ENCODE measurements at places on chromosomes 3 and 15.

GRCh38 chr3:192915304-192915703 is 2.4 kb downstream of the MB21D2 start:
- DNase-seq: no peak

DNA sequence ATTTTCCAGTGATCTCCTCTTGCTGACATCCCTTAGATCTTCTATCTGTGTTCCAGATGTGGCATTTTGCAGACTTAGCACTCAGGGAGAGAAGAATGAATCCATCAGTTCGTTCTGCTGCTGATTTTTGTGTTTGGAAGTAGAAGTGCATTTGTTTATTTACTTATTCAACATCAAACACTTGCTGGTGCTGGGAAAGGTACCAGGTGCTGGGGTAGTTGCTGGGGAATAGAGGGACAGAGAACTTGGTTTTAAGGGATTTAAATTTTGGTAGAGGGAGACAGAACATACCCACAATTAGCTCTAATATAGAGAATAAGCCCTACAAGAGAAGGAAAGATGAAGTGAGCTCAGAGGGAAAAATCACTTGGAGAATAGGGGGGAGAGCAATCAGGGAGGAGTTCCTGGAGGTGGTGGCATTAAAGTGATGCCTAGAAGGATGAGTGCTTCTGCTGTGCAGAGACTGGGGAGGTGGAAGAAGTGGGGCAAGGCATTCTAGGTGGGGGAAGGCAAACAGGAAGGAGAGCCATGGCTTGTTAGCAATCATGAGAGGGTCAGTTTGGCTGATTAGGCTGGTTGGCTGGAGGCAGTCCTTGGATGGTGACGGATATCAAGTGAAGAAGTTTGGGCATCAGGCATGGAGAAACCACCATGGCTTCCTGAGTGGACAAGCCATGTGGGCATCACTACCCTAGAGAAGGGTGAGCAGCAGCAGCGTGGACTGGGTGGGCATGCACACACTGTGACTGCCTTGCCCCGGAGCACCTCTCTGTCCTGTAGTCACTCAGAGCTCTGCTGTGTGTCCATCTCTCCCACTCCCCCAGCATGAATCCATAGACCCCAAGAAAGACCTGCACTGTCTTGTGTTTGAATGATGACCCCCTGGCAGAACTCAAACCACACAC is 197.3 kb downstream of the OPA1 start:
- DNase-seq: no peak

DNA sequence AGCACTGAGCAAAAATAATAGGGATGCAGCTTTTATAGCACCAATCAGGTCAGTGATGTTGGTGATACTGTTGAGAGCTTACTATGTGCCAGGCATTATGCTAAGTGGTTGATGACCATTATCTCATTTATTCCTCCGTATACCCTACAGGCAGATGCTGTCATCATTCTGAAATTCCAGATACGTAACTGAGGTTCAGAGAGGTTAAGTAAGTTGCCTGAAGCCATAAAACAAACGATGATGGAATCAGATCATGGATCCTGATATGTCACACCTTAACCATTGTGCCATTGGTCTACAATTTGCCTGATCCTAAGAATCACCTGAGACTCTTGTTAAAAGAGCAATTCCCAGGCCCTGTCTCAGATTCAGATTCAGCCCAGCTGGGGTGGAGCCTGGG is 49.5 kb downstream of the ST6GAL1 start:
- DNase-seq: no peak

DNA sequence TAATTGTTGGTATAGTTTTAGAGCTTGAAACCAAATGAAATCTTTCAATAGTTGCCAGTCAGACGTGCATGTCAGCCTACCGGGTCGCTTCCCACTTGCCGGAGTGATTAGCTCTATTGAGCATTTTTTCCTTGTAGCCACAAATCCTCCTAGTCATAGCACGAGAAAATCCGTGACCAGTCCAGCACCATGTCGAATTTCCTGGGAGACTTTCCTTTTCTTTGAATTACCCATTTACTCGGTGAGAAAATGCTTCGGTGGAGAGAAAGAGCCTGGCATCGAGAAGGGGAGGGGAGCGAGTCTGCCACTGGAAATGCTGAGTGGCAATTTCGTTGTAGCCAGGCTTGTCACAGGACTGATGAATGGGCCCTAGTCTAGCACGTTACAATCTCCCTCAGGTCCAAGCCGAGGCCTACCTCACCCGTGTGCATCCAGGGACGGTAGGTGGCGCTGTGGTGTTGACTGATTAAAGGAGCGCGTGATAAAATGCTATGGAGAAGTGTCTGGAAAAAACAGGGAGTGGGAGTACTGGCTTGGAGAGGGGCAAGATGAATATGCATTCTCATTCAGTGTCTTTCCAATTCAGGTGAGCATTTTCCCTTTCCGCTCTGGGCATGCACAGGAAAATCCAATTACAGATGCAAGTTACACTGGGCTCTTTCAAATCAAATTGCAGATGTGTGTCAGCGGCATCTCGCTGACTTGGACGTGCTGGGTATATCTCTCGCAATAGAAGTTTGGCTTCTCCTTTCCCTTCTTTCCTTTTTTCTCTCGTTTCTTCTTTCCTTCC is 238.8 kb downstream of the EDEM1 start:
- peak; percentile 6 for DNase-seq

DNA sequence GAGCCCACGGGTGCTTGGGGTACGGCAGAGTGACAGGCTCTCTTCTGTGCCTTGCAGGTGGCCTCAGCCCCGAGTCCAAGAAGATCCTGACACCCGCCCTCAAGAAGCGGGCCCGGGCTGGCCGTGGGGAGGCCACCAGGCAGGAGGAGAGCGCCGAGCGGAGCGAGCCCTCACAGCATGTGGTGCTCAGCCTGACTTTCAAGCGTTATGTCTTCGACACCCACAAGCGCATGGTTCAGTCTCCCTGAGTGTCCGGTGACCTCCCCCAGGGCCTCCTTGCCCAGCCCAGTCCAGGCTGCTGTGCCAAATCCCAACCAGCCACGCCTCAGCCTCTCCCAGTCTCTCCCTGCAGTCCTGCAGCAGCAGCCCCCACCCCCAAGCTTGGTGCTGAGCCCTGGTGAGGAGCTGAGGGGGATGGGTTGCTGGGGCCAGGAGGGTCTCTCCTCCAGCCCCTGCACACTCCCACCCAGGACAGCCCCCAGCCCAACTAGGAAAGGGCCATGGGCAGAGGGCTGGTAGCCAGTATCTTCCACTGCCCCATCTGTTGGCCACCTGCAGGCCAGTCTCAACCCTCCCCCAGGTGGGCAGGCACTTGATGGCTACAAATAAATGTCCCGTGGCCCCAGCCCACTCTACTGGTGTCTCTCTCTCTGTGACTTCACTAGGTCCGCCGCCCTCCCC is 58.5 kb downstream of the DNAJB8 start:
- no peak for DNase-seq

GRCh38 chr3:119817583-119818363 is 35.9 kb downstream of the NR1I2 start:
- DNase-seq: no peak

- no peak for DNase-seq
These were observed 48.7 kb downstream of the NMNAT3 start for GRCh38 chr3:139629033-139629432.

DNA sequence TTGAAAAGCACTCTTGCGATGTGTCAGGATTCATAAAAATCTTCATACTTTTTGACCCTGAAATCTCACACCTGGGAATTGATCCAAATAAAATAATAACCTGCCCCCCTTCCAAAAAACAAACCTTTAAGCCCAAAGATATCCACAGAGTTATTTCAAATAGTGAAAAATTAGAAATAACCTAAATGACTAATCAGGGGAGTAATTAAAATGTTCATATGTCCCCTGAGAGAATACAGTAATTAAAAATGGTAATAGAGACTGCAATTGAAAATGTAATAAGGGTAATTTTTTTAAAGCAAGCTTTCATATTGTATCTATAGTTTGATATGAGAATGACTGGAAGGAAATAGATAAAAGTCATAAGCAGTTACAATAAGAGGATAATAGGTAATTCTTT is 68.0 kb downstream of the CALML4 start:
- no peak for DNase-seq

DNA sequence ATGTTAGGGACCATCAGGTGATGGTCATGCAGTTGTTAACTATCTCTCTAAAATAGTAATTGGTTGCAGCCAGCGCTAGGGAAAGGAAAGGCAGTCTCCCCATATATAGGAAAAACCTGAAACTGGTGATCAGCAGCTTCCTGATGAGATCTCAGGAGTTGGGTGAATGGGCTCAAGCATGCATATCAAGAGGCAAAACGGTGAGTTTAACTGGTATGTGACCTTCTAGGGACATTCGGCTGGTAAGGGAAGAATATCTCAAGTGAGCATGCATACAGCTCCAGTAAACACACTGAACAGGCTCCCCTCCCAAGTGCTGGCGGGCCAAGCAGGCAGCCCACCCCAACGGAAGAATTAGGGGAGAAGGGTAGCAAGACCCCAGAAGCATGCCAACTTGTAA is 49.3 kb upstream of the ROBO2 start:
- no peak for DNase-seq

- DNase-seq: no peak
These were observed 28.5 kb downstream of the MFSD1 start for GRCh38 chr3:158830391-158830790.

GRCh38 chr3:119237299-119237698 is 3.4 kb downstream of the B4GALT4 start:
- DNase-seq: no peak

- DNase-seq: no peak
These were observed 56.5 kb downstream of the RPLP1 start for GRCh38 chr15:69509131-69509530.

GRCh38 chr3:74167926-74168325 is 446.5 kb downstream of the CNTN3 start:
- no peak for DNase-seq

GRCh38 chr3:28859897-28860296 is 421.0 kb upstream of the RBMS3 start:
- DNase-seq: no peak

- no peak for DNase-seq
These were observed 31.4 kb downstream of the POMGNT2 start for GRCh38 chr3:43074482-43074881.

- DNase-seq: no peak
These were observed 249.9 kb upstream of the TLE3 start for GRCh38 chr15:70347321-70348225.

GRCh38 chr15:47442371-47442770 is 274.9 kb upstream of the SEMA6D start:
- DNase-seq: no peak

- no peak for DNase-seq
These were observed 124.7 kb upstream of the SPATA12 start for GRCh38 chr3:56935811-56936210.

- no peak for DNase-seq
These were observed 54.3 kb upstream of the SNRPA1 start for GRCh38 chr15:101349047-101349951.

GRCh38 chr3:164467007-164467406 is 611.3 kb downstream of the SI start:
- DNase-seq: no peak

GRCh38 chr3:188385295-188385694 is 231.3 kb downstream of the LPP start:
- DNase-seq: no peak

- no peak for DNase-seq
These were observed 117.1 kb upstream of the MRPS22 start for GRCh38 chr3:139226731-139227130.

DNA sequence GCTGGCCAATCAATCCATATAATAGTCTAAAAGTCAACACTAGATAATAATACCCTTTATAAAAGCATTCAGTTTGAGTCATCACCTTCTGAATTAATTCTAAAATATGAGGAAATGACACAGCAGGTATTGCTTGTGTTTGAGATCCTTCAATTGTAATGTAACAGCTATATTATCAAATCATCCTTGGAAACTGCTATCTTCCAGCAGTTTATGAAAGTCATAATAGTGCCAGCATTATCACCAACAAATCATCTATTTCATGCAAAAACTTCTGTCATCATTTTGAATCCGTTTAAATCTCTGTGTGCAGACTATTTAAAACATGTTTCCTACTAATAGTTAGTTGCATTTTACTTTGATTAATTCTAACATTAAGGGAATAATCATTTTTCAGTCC is 468.7 kb downstream of the CADM2 start:
- no peak for DNase-seq

GRCh38 chr3:36904641-36905040 is 40.2 kb downstream of the TRANK1 start:
- DNase-seq: no peak

- DNase-seq: no peak
These were observed 73.7 kb downstream of the CCNL1 start for GRCh38 chr3:157086060-157086750.

DNA sequence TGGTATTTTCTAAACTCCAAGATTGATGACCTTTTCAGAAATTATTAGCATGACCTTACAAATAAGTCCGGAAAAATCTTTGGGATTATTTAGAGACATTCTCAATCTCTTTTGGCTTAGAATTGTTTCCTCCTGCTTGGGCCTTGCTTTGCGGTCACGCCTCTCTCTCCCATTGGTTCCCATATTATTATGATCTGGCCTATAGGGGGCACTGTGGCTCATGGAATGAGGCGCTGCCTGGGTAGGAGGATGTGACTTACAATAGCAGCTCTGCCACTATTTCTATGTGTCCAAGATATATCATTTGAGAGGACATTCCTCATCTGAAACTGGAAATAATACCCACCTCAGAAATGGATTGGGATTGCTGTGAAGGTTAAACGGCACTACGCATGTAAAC is 464.9 kb downstream of the MFSD1 start:
- DNase-seq: no peak

DNA sequence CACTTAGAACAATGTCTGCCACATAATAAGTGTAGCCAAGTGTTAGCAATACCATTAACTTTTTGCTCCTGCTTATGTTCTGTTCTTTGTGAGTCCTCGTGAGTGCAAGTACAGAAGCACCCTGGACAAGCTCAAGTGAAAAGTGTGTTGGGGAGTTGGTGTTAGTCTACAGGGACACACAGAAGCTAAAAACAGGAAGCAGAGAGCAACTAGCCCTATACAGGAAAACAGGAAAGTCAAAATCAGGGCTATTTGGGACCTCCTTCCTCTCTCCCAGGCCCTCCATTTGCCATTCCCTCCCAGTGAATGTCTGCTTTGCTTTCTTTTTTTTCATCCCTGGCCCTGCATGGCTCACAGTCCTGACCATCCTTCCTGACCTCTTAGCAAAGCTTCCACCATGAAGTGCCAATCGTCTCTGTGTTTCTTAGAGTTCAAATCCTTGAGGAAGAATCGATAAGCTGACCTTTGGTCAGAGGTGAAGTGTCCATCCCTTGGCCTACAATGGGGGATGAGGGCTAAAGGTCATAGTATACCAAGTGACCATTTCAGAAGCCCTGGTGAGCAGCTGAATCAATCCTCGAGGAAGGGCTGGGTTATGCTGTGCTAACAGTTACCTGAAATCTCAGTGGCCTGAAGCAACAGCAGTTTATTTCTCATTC is 328.2 kb downstream of the SHQ1 start:
- DNase-seq: no peak

- DNase-seq: no peak
These were observed 178.8 kb downstream of the MEIS2 start for GRCh38 chr15:36921484-36922091.

DNA sequence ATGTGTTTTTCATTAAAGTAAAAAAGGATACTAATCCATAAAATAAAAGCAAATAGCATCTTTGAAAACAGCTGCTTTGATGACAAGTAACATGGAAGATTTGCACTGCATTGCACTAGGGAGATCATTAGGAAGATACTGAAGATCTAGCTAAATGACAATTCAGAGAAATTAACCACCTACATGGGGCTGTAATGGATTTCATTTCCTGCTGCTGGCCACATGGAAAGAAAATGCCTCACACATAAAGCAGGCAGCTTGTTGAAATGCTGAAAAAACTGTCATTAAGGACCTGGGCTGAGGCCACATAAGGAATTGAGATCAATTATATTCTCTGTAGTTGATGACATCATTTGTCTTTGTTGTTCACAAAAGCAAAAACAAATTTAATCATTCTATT is 94.1 kb downstream of the PYDC2 start:
- DNase-seq: no peak

- DNase-seq: no peak
These were observed 4.1 kb downstream of the P3H2 start for GRCh38 chr3:190116551-190117067.
